Astrocyte (in vitro differentiated cells and primary cell): ENCODE measurements at places on chromosomes 5 and 9.

- peak; percentile 86 for DNase-seq
Measured at GRCh38 chr5:59099270-59099994, 516.6 kb downstream of the RAB3C start.

GRCh38 chr5:147918899-147919298, 12.6 kb upstream of the C5orf46 start:
- DNase-seq = no peak

GRCh38 chr5:9537223-9538141, 8.4 kb downstream of the SEMA5A start:
- no peak for DNase-seq

DNA sequence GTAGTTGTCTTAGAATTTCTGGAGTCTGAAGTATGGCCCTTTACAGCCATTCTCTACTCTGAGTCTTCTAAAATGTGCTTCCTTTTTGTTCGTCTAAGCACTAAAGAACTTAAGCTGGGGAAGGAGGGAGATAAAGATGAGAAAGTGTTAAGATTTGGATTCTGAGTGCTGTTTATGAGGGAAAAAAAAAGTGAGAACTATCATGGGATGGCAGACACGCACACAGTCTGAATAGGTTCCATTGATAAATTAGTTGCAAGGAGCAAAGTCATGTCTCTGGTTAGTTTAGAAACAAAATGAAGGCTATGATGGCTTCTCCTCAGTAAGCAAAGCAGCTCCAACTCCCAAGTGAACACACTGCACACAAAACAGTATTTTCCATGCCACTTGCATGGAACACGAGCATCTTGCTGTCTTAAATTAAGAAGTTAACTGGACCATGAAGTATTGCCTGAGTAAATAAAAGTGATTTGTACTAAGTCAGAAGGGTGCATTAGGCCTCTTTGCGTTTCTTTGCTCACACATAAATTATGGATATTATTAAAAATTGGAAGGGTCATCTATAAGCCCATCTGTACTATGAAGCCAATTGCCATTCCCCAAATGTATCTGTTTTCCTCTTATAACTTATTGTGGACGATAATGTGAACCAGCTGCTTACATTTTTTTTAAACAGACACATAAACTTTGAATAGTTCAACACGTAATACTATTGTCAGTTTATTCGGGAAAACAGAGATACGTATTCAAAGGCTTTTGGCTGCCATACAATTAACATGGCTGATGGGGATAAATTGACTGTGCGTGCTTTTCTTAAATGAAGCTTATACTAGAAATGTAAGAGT, 199.3 kb downstream of the SGCD start:
- no peak for DNase-seq

DNA sequence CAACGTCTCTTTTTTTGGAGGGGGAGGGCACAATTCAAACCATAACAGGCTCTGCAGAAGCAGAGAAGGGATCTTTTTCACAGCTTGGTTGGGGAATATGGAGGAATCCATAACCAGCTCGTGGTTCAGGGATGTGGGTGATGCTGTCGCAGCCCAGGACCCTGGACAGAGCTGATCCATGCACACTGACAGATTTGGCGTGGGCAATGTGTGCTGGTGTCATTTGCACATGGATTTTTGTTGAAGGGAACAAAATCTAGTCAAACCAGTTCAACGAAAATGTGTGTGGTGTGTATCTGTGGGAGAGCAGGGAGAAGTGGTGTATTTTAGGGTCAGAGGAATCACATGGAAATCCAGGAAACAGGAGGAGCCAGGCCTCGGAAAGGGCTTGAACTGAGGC, 4.2 kb downstream of the DOCK2 start:
- DNase-seq = peak; percentile 12

DNA sequence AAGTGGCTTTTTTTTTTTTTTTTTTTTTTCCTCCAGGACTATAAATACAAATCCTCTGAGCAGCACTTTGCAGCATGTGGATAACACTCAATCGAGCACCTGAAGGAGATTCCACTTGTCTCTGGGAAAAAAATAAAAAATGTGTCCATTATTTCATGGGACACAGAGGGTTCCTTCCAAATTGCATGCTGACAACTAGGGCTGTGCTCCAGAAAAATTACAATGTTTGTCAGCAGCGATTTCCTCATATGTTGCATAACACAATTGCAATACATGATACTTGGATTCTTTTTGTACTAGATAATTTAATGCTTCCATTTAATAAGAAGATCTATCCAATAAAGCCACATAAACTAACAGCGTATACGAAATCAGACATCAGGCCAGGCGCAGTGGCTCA, 84.4 kb downstream of the CDH18 start:
- no peak for DNase-seq

GRCh38 chr5:153523831-153524230, 33.4 kb downstream of the GRIA1 start:
- peak; percentile 76 for DNase-seq

DNA sequence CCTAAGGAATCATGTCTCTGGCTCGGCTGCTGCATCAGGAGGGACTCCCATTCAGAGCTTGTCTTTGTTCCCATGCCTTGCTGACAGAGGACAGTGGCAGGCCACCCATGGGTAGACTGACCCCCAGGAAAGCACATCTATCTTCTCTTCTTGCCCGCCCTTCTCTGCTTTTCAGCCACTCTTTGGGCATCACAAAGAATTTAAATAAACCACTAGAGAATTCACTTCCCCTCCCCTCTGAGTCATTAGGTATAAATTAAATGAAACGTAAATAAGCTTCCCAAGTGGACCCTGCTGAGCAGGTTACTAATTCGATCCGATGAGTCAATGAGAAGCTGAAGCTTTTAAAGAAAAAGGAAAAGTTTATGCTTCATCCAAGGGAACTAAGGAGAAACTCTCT, 97.0 kb downstream of the DRD1 start:
- DNase-seq = peak; percentile 81

- no peak for DNase-seq
Measured at GRCh38 chr9:134899818-134900217, 17.9 kb downstream of the FCN1 start.

DNA sequence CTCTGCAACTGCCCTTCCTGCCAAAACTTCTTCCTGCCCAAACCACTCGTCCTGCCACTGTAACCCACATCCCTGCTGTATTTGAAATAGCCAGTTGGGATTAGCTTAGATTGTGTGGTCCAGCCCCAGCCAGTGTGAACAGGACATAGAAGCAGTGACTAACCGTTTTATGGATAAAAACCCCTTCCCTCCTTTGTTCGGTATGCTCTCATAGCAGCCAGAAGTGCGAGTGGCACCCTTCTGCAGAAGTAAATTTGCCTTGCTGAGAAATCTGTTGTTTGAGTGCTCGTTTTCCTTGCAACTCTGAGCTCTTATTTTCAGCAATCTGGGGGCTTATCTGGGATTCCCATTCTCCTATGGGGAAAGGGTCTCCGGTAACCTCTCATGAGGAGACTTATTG, 470.0 kb downstream of the PRDM9 start:
- DNase-seq = no peak

DNA sequence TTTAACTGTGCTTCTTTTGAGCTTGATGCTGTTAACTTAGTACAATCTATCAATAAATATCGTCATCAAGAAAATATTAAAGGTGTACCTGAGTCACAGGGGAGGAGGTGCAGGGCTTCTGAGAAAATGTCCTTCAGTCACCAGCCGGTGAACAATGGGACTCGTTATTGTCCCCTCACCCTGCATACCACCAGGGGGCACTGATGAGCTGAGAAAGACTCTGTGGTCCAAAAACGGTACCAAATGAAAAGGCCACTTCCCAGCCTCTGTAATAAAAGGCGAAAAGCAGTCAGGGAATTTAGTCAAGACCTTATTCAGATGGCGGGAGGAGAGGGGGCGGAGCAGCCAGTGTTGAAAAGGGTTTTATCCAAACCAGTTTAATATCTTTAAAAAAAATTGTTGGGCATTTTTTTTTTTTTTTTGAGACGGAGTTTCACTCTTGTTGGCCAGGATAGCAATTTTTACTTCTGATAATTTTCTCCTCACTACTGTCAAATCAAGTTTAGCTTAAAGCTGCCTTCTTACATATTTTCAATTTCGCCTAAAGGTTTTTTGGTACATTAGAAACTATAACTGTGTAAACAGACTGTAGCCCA, 271.9 kb upstream of the ADAMTS16 start:
- DNase-seq = peak; percentile 19

- DNase-seq = peak; percentile 80
Measured at GRCh38 chr9:77751341-77752091, 103.4 kb upstream of the GNA14 start.

DNA sequence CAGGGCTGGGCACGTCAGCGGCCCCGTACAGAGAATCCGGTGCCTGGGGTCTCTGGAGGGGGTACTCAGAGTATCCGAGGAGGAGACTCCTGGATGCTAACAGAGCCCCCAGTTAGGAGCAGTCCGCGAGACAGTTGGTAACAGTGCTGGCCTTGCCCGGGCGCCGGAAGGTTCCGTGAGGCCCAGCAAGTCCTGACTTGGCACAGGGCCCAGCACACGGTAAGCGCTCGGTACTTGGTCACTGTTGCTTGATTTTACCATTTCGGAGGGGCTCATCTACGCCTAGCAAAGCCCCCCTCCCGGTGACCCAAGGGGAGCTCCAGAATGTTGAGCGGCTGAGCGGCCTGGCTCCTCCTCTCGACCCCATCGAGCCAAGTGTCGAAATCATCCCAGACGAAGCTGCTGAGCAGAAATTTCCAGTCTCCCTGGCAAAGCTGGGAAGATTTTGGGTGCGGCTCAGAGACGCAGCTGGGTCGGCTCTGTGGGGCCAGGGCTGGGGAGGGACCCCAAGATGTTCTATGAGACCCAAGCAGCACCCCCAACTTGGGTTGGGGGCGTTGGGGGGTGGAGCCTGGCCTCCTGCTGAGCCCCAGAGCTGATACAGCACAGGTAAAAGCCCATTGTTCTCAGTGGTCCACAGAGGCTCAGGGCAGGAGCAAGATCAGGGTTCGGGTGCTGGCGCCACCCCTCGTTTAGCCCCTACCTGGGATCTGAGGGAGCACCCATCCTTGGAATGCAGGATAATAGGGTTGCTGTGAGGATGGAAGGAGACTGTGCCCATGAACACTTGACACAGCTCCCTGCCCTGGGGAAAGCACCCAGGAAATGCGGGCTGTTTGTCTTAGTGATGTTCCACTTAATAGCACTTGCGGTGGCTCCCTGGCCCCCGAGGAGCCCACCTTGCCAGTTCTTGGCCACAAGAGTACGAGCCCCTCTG, 137.2 kb downstream of the C9orf50 start:
- DNase-seq = peak; percentile 87

GRCh38 chr9:79023134-79023580, 548.6 kb upstream of the TLE4 start:
- peak; percentile 97 for DNase-seq

GRCh38 chr5:14321936-14322335, 178.8 kb downstream of the TRIO start:
- no peak for DNase-seq

DNA sequence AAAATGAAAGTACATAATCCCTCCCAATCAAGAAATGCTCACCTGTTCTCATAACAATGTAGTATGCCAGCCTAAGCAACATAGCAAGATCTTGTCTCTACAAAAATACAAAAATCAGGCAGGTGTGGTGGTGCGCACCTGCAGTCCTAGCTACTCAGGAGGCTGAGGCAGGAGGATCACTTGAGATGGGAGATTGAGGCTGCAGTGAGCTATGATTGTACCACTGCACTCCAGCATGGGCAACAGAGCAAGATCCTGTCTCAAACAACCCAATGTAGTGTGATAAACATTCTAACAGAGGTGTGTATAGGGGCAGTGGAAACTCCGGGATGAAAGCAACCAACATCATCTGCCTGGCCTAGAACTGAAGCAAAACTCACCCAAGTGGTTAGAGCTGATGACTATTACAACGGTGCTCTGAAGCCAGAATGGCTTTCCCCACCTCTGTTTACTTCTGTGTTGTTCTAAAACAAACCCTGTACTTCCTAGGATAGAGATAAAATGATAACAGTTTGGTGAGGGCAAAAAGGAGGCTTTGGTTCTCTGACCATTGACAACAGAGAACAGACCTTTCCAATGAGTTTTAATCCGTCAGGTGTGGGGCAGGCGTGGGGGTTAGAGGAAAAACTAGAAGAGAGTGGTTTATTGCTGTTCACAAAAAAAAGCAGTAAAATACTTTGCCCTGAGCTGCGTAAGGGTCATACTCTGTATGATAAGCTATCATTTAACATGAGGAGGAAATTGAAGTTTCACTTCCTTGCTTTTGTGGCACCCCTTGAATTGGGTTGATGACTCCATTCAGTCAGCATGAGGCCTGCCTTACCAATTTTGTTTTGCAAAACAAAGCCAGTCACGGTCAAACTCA, 18.9 kb downstream of the WNT8A start:
- DNase-seq = no peak

- no peak for DNase-seq
Measured at GRCh38 chr5:113531481-113532159, 18.1 kb downstream of the YTHDC2 start.

DNA sequence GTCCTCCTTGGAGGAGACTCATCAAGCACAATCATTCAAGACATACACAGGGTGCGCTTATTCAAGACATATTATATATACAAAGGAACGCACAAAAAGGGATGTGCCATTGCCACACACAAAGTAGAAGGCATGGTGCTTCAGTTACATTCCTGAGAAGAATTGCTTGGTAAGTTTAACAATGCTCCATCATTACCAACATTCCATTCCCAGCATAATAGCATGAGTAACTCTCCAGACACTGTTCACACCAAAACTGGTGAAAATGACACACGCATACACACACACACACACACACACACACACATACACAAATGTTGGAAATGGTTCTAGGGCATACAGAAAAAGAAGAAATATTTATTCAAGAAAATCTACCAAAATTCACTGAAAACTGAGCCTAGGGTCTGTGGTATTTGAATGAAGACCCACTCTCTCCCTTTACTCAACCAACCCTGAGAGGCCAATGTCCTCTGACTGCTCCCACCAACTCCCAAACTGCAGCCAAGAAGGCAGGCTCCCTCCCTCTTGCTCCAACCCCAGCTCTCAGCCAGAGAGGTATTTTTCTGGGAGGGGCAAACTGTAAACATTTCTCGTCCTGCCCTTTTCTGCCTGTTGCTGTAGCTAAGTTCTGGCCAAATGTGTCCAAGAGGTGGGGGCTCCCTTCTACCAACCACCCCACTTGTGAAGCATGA, 19.9 kb downstream of the UGT3A1 start:
- peak; percentile 2 for DNase-seq

- peak; percentile 20 for DNase-seq
Measured at GRCh38 chr9:84953797-84954705, 284.5 kb downstream of the NTRK2 start.

- DNase-seq = no peak
Measured at GRCh38 chr5:39143151-39143860, 69.1 kb upstream of the RICTOR start.

DNA sequence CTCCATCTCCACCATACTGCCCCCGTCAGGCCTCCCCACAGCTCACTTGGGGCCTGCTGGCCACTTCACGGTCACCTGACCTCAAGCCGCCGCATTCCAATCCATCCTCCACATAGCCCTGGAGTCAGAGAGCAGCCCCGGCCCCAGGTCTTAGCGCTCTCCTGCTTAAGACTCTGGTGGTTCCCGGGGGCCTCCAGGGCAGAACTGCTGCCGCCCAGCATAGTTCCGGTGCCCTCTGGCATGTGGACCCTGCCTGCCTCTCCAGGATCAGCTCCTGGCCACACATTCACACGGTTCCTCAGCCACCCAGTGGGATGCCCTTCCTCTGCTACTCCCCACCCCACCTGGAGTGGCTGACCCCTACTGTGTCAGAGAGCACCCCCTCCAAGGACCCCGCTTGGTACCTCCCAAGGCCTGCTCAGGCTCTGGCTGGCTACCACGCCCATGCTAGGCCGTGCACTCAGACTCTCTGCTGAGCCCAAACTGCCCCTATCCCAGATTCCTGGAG, 8.7 kb downstream of the PHYKPL start:
- no peak for DNase-seq

- DNase-seq = no peak
Measured at GRCh38 chr5:173473288-173473687, 143.2 kb downstream of the BOD1 start.
